ENCODE measurements at places on chromosomes 4 and X. TPM values are rescaled to one million over a fixed set of nuclear protein-coding genes. Genes with fewer than 3 reads are reported as not detected.

- DNase-seq, result no peak
- no peaks in the 10 kb centered on the region for H3K4me1 ChIP-seq
- no peak overlapping the region for H3K4me3 ChIP-seq
- H3K36me3 ChIP-seq, result no peaks in the 10 kb centered on the region
- H3K27me3 ChIP-seq, result no peaks in the 10 kb centered on the region
Observed at GRCh38 chr4:71855944-71856343, 72.1 kb upstream of the GC start.

DNA sequence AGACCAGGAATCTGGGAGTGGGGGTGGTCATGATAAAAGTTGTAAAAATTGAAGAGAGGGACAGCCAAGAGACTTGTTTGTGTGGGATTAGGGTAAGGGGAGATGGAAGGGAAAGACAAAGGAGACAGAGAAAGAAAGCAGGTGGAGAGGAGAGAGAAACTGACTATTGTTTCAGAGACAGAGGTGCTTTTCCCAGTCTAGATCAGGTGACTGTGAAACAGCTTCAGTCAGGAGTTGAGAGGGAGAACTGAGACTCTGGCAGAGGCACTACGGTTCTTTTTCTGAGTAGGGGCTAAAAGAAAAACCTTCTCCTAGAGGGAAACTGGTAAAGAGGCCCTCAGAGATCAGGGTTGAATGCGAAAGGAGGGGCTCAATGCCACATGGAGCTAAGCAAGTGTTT lies 106.4 kb downstream of the KDR start:
- no peak for DNase-seq
- no peak overlapping the region for H3K4me3 ChIP-seq
- no peaks in the 10 kb centered on the region for H3K36me3 ChIP-seq
- H3K4me1 ChIP-seq, result no peaks in the 10 kb centered on the region
- H3K27ac ChIP-seq, result no peak overlapping the region

DNA sequence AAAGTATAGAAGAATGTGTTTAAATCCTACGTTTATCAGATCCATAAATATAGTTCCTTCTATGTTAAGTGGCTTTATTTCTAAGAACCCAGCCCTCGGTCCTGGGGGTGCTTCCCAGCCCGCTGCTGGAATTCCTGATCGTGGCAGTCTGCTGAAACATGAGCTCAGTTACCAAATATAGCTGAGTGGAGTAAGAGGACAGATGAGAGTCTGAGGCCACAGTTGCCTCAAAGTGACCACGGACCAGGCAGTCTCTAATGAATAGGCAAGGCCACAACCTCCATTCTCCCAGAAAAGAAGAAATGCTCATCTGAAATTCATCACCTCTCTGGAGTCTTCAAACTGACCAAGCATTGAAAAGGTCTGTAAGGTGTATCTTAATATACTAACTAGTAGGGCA lies at the start of gene PALLD:
Gene PALLD (plus strand): TSS at position 219 of the 400 bp plus-strand sequence.
- H3K36me3 ChIP-seq, result no peaks in the 10 kb centered on the region
- H3K4me3 ChIP-seq, result no peak within 1 kb of the TSS
- H3K27ac ChIP-seq, result no peak within 1 kb of the TSS
- no peaks in the 10 kb centered on the region for H3K27me3 ChIP-seq

GRCh38 chr4:25702848-25703247 lies 47.2 kb downstream of the SLC34A2 start:
- H3K4me1 ChIP-seq, result peaks cover 8% of the 10 kb centered on the region
- no peak overlapping the region for H3K4me3 ChIP-seq
- H3K27me3 ChIP-seq, result no peaks in the 10 kb centered on the region
- no peak for DNase-seq
- H3K36me3 ChIP-seq, result no peaks in the 10 kb centered on the region

- no peak overlapping the region for H3K27ac ChIP-seq
- H3K27me3 ChIP-seq, result no peaks in the 10 kb centered on the region
- H3K4me3 ChIP-seq, result no peak overlapping the region
- no peak for DNase-seq
Observed at GRCh38 chr4:108851366-108851765, 88.5 kb upstream of the ETNPPL start.

- DNase-seq, result no peak
- no peaks in the 10 kb centered on the region for H3K36me3 ChIP-seq
- no peak overlapping the region for H3K27ac ChIP-seq
- H3K4me3 ChIP-seq, result no peak overlapping the region
- H3K4me1 ChIP-seq, result no peaks in the 10 kb centered on the region
Observed at GRCh38 chrX:100085846-100086245, 324.2 kb downstream of the PCDH19 start.

GRCh38 chr4:56772134-56772533 lies 49.4 kb downstream of the SPINK2 start:
- no peaks in the 10 kb centered on the region for H3K36me3 ChIP-seq
- no peak for DNase-seq
- peaks cover 9% of the 10 kb centered on the region for H3K4me1 ChIP-seq
- H3K27me3 ChIP-seq, result no peaks in the 10 kb centered on the region
- no peak overlapping the region for H3K27ac ChIP-seq

GRCh38 chrX:150913511-150913910 lies 15.0 kb upstream of the CD99L2 start:
- H3K36me3 ChIP-seq, result no peaks in the 10 kb centered on the region
- H3K4me1 ChIP-seq, result no peaks in the 10 kb centered on the region
- no peak overlapping the region for H3K4me3 ChIP-seq
- H3K27ac ChIP-seq, result no peak overlapping the region
- no peak for DNase-seq
- peaks cover 25% of the 10 kb centered on the region for H3K27me3 ChIP-seq

GRCh38 chr4:72895408-72895807 lies 174.1 kb downstream of the COX18 start:
- H3K27ac ChIP-seq, result no peak overlapping the region
- no peaks in the 10 kb centered on the region for H3K27me3 ChIP-seq
- no peaks in the 10 kb centered on the region for H3K4me1 ChIP-seq
- no peak for DNase-seq

GRCh38 chr4:2062808-2063524 lies 3.8 kb downstream of the NAT8L start:
- no peaks in the 10 kb centered on the region for H3K27me3 ChIP-seq
- H3K27ac ChIP-seq, result no peak overlapping the region
- no peak overlapping the region for H3K4me3 ChIP-seq
- H3K4me1 ChIP-seq, result no peaks in the 10 kb centered on the region
- peaks cover 10% of the 10 kb centered on the region for H3K36me3 ChIP-seq

GRCh38 chrX:46407036-46407752 lies 138.0 kb downstream of the ZNF674 start:
- H3K27ac ChIP-seq, result no peak overlapping the region
- no peak for DNase-seq
- no peaks in the 10 kb centered on the region for H3K27me3 ChIP-seq
- H3K4me3 ChIP-seq, result no peak overlapping the region

DNA sequence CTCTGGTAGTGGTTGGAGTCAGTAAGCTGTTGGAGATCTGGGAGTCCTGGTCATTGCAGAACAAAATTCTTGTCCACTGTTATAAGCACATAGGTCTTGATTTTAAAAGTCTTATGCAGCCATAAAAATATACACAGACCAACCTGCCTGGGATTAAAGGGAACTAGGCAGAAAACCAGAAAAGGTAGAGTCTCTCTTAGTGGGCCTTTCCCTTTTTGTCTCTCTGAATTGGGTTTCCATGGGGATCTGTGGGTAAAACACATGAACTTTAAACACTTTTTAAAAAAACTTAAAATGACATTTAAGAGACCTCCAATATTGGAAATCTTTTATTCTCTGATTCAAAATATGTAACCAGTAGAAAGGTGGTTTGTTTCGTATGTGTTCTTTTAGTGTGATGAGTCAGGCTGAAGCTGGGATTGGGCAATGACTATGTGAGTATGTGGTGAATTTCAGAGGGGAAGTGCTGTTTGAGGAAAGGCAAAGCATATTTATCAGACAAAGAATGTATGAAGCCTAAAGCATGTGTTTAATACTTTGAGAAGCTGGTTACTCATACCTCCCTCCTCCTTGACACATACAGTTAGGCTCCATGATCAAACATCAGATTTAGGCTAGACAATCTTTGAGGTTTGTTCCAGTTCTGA lies 29.6 kb downstream of the SLC16A2 start:
- no peaks in the 10 kb centered on the region for H3K36me3 ChIP-seq
- DNase-seq, result no peak
- no peak overlapping the region for H3K27ac ChIP-seq
- H3K4me3 ChIP-seq, result no peak overlapping the region

- H3K27me3 ChIP-seq, result no peaks in the 10 kb centered on the region
Observed at GRCh38 chrX:115284877-115285276, 4.6 kb upstream of the LUZP4 start.

- DNase-seq, result no peak
- no peak overlapping the region for H3K4me3 ChIP-seq
- no peaks in the 10 kb centered on the region for H3K4me1 ChIP-seq
- peaks cover 58% of the 10 kb centered on the region for H3K27me3 ChIP-seq
- H3K36me3 ChIP-seq, result peaks cover 5% of the 10 kb centered on the region
Observed at GRCh38 chrX:72126048-72126415, 5.7 kb downstream of the RTL5 start.

- no peaks in the 10 kb centered on the region for H3K4me1 ChIP-seq
- DNase-seq, result no peak
- H3K36me3 ChIP-seq, result no peaks in the 10 kb centered on the region
Observed at GRCh38 chrX:39674490-39675161, 423.1 kb downstream of the BCOR start.

Gene HOPX
- not detected for total RNA-seq

Gene TXK
- 2.8 TPM for total RNA-seq

Gene ZFP42
- not detected for total RNA-seq

Gene SRPX2
- total RNA-seq, result 45.4 TPM

Gene ARMCX6
- total RNA-seq, result 35.0 TPM

Gene CYBB
- 2.1 TPM for total RNA-seq

Measured in Calu3 (cell line).